ENCODE measurements at places on chromosomes 3 and 15. TPM values are rescaled to one million over a fixed set of nuclear protein-coding genes. Genes with fewer than 3 reads are reported as not detected.

The CKMT1B gene
- not detected for total RNA-seq

The ALS2CL gene
- 8.5 TPM for total RNA-seq

The STXBP5L gene
- total RNA-seq = 0.05 TPM

The SHF gene
- 1.8 TPM for total RNA-seq

All from dermis blood vessel endothelial cell (primary cell).